ENCODE measurements at places on chromosomes 4 and X.

GRCh38 chr4:6123976-6124375 lies 76.4 kb downstream of the JAKMIP1 start:
- no peak for DNase-seq

GRCh38 chr4:127239902-127240763 lies 392.6 kb upstream of the INTU start:
- DNase-seq = no peak

DNA sequence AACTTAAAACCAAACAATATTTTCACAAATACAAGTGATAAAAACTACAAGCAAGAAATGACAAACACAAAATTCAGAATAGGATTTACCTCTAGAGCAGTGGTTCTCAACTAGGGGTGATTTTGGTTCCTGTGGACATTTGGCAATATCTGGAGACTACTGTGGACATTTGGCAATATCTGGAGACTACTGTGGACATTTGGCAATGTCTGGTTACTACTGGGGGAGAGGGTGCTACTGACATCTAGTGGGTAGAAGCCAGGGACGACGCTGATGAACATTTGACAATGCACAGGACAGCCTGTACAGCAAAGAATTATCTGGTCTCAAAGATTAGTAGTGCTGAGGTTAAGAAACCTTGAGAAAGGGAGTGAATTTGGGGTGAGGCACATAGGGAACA lies 169.8 kb downstream of the CLCN4 start:
- peak; percentile 3 for DNase-seq

GRCh38 chr4:25551605-25552004 lies 104.0 kb upstream of the SLC34A2 start:
- DNase-seq = no peak

GRCh38 chr4:152633118-152633517 lies 46.7 kb downstream of the TMEM154 start:
- DNase-seq = no peak

DNA sequence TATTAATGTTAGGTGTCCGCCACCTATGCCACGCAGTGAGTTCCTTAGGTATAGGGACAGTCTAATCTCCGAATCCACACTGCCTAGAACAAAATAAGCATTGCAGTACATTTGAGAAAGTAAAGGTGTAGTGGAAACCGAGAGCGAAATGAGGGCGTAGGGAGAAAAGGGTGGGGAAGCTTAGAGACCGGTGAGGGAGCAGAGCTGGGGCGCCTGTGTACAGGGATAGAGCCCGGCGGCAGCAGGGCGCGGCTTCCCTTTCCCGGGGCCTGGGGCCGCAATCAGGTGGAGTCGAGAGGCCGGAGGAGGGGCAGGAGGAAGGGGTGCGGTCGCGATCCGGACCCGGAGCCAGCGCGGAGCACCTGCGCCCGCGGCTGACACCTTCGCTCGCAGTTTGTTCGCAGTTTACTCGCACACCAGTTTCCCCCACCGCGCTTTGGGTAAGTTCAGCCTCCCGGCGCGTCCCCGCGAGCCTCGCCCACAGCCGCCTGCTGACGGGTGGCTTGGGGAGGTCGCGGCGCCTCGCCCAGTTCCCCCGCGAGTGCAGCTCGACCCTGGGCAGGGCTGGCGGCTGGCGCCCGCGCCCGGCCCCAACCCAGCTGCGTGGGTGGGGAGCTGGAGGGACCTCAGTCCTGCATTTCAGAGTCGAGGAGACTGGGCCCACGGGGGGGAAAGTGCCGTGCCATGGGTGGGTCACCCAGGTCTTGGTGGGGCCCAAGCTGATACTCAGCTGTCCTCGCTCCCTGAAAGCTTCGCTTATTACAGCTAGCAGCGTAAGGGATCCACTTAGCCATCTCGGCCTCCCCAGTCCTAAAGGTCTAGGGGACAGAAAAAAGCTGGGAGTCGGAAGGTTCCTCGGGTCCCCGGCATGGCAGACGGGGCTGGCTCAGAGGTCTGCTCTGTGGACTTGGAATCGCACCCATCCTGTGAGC lies at the start of gene ANXA3:
Gene ANXA3 (plus strand): TSS at position 351 of the 932 bp plus-strand sequence. CDS start 2,704 bp downstream, outside the sequence.
- peak; percentile 7 for DNase-seq

DNA sequence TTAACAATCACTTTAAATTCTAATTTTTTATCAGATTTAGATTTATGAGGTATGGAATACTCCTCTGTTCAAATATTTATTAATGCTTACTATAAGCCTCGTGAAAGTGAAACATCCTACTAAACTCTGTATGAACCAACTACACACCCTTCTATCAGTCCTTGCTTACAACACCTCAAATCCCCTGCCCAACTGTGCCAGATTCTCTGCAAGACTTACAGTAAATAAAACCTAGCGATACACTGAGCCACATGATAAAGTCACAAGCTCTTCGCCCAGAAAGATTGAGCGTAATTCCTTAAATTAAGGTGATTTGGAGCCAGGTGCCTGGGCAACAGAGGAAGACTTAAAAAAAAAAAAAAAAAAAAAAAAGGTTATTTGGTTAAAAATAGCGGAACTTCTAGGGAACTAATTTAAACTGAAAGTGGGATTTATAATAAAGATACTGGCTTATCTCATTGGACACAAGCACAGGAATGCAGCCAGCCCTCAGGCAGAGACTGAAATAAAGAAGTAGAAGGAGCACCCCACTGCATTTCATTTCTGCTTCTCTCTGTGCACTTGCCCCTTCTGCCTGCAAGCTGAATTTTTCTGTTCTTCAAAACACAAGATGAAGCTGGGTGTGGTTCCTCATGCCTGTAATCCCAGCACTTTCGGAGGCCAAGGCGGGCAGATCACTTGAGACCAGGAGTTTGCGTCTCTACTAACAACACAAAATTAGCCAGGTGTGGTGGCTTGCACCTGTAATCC lies 17.5 kb upstream of the C4orf36 start:
- DNase-seq = no peak

DNA sequence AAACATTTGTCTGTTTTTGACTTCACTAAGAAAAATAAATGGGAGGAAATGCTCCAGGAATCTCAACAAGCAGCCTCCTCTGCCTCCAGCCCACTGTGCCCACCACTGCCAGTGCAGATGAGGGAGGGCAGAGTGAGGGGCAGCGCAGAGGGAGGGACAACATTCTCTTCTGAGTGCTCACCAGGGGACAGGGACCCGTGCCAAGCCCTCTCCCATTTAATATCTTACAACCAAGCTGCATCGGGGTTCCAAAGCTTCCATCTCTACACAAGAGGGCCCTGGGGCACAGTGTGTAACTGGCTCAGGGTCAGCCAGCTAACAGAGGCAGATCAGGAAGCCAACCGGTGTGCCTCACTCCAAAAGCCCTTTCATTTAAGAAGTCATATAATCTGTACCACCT lies 120.4 kb downstream of the NSUN7 start:
- DNase-seq = no peak

GRCh38 chrX:134074151-134074550 lies 88.8 kb upstream of the GPC3 start:
- no peak for DNase-seq

GRCh38 chr4:26058537-26058936 lies 144.5 kb downstream of the SMIM20 start:
- no peak for DNase-seq

DNA sequence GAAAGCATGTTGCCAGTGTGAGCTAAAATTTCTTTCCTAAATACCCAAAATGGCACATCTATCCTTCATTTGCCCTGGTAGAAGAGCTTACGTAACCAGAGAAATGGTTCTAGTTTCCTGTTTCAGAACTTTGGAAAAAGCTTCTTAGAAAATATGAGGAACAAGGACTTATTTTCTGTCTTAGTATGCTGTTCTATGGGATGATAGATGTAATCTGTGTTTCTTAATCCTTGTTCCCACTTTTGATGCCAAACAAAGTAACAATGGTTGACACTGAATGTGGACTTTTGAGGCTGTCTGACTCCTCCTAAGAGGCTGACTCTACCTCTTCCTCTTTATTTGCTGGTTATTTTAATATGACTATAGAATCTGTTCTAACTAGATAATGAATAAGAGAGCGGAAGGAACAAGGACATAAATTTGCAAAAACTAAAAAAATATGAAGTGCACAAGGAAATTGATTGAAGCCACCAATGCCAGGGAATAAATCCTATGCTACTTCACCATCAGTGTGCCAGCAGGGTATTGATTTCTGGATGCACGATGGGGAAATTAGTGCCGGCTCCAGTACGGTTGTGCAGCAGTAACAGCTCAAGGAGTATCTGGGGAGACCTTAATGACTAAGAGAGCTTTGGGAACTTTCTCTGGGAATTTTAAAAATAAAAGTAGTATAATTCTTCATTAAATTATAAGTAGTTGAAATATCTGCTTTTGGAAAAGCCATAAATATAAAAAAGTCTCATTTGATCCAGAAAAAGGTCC lies 39.4 kb upstream of the TET2 start:
- DNase-seq = peak; percentile 88

GRCh38 chrX:40700640-40701342 lies 34.6 kb downstream of the MED14 start:
- DNase-seq = no peak

GRCh38 chrX:109537324-109537665 lies 651 bp downstream of the NXT2 start:
- peak; percentile 84 for DNase-seq

DNA sequence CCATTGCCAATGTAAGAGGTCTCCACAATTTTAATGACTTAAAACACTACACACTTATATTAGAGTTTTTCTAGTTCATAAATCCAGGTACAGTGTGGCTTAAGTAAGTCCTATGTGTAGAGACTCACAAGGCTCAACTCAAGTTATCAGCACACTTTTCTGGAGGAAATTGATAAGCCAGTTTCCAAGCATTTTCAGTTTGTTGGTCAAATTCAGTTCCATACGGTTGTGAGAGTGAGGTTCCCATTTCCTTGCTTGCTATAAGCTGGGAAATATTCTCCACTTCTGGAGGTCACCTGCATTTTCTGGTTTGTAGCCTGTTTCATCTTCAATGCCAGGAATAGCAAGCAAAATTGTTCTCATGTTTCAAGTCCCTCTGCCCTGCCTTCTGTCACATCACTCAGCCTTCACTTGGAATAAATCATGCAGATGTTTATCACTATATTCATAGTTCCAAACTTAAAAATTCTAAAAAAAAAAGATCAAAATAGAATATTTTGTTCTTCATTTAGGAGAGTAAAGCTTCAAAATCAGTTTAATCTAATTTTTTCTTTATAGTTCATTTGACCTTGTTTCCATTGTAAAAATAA lies 1137.5 kb upstream of the INTU start:
- no peak for DNase-seq
